ENCODE measurements at places on chromosomes 3 and 15.

GRCh38 chr3:141242377-141243092 lies 10.9 kb downstream of the PXYLP1 start:
- no peak for DNase-seq

DNA sequence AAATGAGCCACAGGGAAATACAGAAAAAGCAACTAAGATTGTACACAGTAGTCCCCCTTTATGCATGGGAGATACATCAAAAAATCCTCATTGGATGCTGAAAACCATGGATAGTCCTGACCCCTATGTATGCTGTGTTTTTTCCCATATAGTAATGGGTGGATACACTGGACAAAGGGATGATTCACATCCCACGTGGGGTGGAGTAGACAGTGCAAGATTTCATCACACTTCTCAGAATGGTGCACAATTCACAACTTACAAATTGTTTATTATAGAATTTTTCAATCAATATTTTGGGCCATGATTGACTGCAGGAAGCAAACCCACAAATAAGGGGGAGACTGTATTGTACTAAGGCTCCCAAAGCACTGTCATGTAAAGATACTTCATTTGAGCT lies 224.4 kb upstream of the STRIT1 start:
- DNase-seq: no peak

GRCh38 chr3:110384601-110385000 lies 687.0 kb upstream of the NECTIN3 start:
- DNase-seq: no peak

GRCh38 chr15:90301707-90302300 lies 36.3 kb downstream of the NGRN start:
- no peak for DNase-seq

DNA sequence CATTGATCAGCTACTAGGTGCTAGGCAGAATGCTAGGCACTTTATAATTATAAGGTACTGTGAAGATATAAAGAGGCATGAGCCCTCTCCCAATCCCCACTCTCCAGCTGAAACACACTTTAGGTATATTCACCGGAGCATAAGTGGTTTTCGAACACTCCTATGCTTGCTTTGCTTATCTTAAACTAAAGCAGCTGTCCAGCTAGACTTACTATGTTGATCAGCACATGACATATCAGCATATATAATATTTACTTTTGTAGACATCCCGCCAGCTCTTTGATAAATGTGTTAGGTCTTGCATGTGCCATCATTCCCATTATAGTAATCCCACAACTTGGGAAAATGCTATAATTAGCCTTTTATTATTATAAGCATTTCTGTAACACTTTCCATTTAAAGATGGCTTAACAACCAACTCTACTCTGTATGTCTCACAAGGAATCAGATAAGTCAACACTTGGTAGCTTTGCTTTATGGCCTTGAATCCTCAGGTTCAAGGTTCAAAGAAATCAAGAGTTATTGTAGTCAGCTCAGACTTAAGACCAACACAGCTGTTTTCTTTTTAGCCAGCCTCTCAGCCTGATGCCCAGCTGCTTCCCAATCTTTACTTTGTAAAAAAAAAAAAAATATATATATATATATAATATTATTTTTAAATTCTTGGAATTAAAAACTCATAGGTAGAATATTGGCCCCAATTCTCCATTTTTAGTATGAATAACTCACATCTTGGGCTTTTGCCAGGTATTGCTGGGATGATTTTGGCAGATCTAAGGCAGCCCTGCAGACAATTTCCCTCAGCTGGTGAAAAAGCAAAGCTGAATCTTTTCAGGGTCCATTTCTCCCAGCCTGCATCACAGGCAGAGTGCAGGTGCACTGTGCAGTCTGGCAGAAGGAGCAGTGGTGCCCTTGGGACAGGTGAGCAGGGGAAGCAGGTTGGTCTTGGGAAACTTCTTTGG lies 104.2 kb downstream of the THRB start:
- DNase-seq: no peak

- DNase-seq: no peak
Observed at GRCh38 chr15:68584756-68585573, 6.2 kb downstream of the CORO2B start.

- DNase-seq: no peak
Observed at GRCh38 chr3:56291953-56292352, 176.3 kb downstream of the ERC2 start.

- no peak for DNase-seq
Observed at GRCh38 chr15:92421976-92422375, 28.3 kb downstream of the ST8SIA2 start.

GRCh38 chr3:151372063-151372820 lies 12.3 kb downstream of the P2RY12 start:
- DNase-seq: no peak

- no peak for DNase-seq
Observed at GRCh38 chr3:128923576-128923975, 44.2 kb downstream of the ACAD9 start.

- DNase-seq: no peak
Observed at GRCh38 chr3:44965165-44965564, 10.8 kb downstream of the ZDHHC3 start.

- no peak for DNase-seq
Observed at GRCh38 chr3:99534951-99535704, 103.3 kb upstream of the COL8A1 start.

DNA sequence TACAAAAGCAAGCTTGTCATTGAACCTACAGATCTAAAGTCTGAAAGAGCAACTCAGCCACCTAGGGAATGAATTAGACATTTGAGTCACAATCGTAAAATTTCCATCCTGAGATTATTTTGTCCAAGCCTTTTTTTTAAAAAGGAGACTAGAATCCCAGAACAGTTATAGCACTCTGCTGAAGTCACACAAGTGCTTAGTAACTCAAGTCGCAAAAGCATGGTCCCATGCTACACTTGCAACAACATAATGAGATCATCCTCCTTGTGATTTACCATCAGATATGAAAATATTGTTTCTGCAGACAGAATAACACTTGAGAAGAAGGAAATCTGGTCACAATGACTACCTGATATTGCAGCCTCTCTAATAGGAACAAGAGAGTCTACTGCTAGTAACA lies 106.7 kb downstream of the ZIC4 start:
- DNase-seq: no peak

DNA sequence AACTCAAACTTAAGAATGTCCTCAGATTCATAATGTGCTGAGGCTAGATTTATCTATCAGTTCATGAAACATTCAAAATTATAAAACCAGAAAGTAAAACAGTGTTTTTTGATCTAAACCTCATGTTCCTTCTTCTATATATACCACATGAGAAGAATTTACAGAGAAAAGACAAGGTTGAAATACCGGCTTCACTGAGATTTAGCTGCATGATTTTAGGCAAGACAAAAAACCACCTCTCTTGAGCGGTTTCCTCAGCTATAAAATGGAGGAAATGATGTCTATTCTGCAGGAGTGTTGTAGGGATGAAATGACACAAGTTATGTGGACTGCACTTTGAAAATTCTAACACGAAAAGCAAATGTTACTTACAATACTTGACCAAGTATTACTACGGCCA lies 80.6 kb upstream of the FOXB1 start:
- DNase-seq: no peak

GRCh38 chr3:117217355-117217754 lies 507.8 kb downstream of the TUSC7 start:
- DNase-seq: no peak

DNA sequence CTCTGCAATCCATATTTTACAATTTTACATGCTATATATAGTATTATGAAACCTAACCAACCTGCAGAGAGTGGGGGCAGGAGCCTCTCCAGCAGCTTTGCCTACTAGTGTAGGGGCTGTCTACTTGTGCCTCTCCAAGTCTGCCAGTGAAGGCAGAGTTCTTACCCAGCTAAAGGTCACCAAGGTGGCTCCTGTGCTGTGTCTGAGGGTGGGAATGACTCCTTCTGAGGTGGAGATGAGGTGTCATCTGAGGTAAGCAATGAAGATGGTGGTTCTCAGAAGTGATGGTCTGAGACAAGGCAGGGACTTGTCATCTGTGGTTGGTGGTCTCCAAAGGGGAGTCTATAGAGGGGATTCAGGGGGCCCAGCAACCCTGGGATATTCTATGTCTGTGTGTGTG lies 47.5 kb downstream of the SACM1L start:
- DNase-seq: no peak

DNA sequence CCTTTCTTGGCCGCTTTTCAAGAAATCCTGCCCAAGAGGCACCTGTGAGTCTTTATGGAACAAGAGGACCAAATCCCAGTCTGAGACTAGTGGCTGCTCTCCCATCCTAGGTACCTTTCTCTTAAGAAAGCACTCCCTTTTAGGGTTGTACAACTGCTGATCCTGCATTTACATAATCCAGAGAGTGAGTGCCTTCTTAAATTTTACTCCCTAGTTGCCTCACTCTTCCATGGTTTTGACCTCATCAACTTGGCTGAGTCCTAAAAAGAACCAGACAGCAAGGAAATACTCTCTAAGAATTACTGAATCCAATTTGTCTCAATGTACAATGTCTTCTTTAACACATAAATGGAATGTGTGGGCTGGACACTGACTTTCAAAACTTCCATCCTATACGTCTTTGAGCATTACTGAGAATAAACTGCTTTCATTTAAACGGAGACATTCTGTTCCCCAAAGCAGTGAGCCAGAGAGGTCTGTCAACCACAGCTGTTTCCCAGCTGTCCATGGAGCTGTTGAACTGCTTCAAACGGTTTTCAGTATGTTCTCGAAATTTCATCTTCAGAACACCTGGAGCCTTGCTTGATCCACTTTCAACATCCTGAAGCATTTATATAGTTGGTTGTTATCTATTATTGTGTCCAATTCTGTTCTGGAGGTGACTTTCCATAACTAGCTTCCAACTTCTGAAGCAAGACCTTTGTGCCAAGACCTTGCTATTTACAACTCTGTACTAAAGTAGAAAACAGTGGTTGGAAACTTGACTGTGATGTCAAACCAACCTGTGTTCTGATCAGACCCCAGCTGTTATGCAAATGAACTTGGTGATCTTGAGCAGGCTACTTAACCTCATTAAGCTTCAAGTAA lies 179.1 kb downstream of the SLC9A9 start:
- DNase-seq: no peak

GRCh38 chr15:75836959-75837334 lies 6.3 kb upstream of the UBE2Q2 start:
- no peak for DNase-seq

DNA sequence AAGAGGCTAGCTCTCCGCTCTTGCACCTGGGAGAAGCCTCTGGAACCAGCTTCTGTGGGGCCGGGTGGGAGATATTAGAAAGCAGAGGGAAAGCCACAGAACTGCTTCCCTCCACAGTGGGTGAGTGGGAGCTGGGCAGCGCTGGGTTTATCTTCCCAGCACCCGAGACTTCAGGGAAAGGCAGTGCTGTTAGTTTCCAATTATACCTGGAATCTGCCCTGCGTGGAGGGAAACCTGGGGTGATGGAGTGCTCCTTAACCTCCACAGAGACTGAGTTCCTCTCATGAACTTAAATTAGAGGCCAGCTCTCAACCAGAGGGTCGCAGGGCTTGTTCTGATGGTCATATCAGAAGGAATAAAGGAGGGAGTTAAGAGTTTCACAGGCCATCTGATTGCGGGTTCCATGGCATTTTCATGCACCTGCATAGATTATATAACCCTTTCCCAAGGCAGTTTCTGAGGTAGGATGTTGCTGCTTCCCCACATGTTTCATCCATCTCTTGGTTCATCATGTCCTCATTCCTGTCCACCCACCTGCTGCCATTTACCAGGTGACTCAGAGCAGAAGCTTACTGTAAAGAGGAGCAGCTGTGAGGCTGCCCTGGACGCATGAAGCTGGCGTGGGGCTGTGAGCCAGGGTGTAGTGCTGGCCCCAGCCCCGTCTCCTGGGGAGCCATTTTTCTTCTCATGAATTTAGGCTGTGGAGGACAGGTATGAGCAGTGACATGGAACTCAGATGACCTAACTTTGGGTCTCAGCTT lies 42.5 kb downstream of the CA12 start:
- no peak for DNase-seq

DNA sequence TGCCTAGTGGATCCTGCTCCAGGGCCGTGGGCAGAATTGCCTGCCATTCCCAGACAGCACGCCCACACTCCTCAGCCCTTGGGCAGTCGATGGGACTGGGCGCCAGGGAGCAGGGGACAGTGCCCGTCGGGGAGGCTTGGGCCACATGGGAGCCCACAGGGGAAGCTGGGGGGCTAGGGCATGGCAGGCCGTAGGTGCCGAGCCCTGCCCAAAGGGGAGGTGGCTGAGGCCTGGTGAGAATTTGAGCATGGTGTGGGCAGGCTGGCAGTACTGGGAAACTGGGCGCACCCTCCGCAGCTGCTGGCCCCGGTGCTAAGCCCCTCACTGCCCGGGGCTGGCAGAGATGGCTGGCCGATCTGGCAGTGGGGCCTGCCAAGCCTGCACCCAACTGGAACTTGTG lies 1225.9 kb upstream of the EPHA6 start:
- no peak for DNase-seq

GRCh38 chr3:48524970-48525369 lies 21.0 kb upstream of the SHISA5 start:
- DNase-seq: no peak

DNA sequence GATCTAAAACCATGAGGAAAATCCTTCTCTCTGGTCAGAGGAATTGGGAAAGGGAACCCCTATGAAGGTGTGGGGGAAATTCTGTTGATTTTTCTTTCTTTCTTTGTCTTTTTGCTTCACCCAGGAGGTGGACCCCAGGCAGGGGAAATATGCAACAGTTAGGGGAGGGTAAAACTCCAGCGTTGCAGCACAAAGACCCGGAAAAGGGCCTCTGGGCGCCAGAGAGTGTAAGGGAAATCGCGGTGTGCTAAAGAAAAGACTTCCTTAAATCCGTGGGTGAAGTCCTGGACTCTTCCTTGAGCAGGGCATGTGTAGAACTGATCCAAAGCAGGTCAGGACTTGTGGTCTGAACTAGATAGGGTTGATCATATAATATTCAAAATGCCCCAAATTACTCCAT lies 11.1 kb upstream of the TBC1D21 start:
- DNase-seq: no peak

- DNase-seq: no peak
Observed at GRCh38 chr3:70822669-70823068, 510.2 kb upstream of the MDFIC2 start.

- no peak for DNase-seq
Observed at GRCh38 chr15:76208786-76209424, 102.4 kb downstream of the ETFA start.

GRCh38 chr15:57528940-57529565 lies 62.7 kb upstream of the MYZAP start:
- DNase-seq: no peak

DNA sequence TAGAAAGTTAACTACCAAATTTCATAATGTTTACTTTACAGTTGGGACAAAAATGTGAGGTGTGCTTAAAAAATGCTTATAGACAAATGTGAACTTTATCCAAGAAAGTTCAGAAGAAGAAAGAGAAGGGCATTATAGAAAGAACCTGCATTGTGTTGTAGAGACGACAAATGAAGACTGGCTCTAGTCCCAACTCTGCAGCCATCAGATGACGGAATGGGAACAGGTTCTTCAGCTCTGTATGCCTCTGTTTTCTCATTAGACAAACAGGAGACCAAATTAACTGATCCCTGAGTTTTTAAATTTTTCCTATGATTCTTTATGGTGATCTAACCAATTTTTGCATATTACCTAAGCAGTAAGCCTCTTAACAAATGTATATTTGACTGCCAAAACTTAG lies 49.2 kb downstream of the PDZRN3 start:
- DNase-seq: no peak

GRCh38 chr3:10383850-10384248 lies 62.9 kb upstream of the SEC13 start:
- no peak for DNase-seq

GRCh38 chr3:106829206-106829605 lies 548.0 kb upstream of the CCDC54 start:
- DNase-seq: no peak

- DNase-seq: no peak
Observed at GRCh38 chr3:197125636-197126035, 96.0 kb upstream of the MELTF start.

- DNase-seq: no peak
Observed at GRCh38 chr15:86316726-86317383, 237.2 kb downstream of the AGBL1 start.

Data from NCI-H2107 (cell line).